Activated naive CD4-positive, alpha-beta T cell treated with anti-CD3 and anti-CD28 coated beads, Interleukin-2, amount 50 U/mL, for 16 hours (primary cell): ENCODE measurements at places on chromosomes 16 and 17.

DNA sequence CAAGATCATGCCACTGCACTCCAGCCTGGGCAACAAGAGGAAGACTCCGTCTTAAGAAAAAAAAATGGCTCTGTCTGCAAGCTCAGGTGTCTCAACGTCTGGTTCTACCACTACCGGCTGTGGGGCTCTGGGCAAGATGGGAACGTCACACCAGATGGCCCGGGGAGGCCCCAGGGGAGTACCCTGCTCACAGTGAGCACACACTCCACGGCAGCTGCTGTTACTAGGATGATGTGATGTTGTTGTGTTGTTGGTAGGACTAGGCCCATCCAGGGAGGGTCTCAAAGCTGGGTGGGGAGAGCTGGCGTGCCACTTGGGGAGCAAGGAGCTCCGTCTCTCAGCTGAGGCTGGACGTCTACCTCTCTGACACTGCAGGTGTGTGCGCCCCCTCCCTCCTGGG, 9.4 kb upstream of the NPTX1 start:
- DNase-seq = no peak

GRCh38 chr16:53745086-53745485, 41.1 kb downstream of the FTO start:
- no peak for DNase-seq

- no peak for DNase-seq
Observed at GRCh38 chr16:8665529-8665928, 8.9 kb upstream of the ABAT start.

GRCh38 chr17:11991461-11991860, 5.8 kb downstream of the ZNF18 start:
- no peak for DNase-seq

DNA sequence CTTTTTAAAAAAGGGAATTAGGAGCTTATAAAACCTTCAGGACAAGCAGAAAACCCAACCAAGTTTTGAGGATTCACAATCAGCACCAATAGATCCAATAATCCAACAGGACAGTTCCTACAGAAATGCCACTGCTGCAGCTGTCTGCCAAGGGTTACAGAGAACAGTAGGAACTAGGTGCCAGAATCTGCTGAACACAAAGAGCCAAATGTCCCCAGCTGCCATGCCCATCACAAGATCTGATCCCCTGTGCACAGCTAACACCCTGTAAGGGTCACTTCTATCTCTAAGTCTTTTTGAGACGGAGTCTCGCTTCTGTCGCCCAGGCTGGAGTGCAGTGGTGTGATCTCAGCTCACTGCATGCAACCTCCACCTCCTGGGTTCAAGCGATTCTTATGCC, 262.3 kb downstream of the STX8 start:
- DNase-seq = no peak

DNA sequence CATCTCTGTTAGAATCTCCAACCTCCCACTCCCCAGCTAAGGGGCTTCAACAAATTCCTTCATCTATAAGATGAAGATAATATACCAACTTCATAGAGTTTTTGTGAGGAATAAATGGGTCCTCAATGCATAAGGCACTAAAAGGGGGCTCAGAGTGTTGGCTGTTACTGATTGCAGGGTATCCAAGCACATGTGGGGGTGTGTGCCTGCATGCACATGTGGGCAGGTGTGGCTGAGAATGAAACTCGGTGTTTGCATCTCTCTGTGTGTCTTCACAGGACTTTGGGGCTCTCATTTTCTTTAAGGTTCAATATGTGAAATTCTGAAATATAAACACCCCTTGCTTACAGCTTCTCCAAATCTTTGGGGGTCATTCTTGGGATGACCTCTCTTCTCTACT, 4.1 kb upstream of the PPP1R9B start:
- DNase-seq = no peak

- no peak for DNase-seq
Observed at GRCh38 chr16:67760956-67761230, 41.8 kb upstream of the GFOD2 start.

- DNase-seq = no peak
Observed at GRCh38 chr17:55440391-55440790, 18.8 kb upstream of the MMD start.

GRCh38 chr17:41864498-41864835, 756 bp downstream of the KLHL11 start:
- DNase-seq = no peak

- peak; percentile 86 for DNase-seq
Observed at GRCh38 chr16:53372992-53373871, 61.0 kb upstream of the RBL2 start.

DNA sequence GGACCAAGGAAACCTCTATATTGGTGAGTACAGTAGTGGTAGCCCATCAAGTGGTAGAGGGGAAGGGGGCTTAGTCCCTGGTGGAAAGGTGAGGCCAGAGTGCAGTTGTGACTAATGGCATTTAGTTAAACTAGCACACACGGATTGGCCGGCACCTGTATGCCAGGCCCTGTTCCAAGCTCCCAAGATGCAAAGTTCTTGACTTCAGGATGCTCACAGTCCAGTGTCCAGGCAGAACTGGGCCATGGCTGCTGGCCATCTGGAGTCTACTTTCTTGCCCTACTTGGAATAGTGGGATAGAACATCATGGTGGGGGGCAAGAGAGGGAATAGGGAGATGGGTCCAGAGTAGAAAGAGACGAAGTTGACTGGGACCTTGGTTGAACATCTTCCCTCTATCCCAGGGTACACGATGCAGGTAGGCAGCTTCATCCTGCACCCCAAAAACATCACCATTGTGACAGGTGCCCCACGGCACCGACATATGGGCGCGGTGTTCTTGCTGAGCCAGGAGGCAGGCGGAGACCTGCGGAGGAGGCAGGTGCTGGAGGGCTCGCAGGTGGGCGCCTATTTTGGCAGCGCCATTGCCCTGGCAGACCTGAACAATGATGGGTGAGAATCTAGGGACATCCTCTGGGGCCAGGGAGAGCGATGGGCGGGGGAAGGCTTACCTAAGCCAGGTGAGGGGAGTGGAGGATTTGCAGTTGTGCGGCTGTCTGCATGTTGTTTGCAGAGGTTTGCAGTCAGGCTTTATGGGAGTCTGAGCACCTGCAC, 15.2 kb downstream of the ITGA3 start:
- DNase-seq = no peak

GRCh38 chr17:75542229-75542628, 16.7 kb downstream of the LLGL2 start:
- no peak for DNase-seq

DNA sequence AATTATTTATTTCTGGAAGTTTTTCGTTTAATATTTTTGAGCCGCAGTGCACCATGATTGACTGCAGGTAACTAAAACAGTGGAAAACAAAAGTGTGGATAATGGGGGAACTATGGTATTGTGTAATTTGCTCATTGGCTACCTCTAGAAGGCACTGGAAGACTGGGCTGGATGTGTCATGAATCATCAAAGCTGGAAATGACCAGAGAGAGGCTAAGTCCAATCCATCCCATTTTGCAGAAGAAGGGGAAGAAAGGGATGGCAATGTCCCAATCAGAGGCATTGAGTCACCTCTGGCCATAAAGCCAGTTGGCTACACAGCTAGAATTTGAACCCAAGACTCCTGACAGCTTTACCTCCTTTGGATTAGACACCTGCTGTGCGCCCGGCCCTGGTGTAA, 29.3 kb downstream of the GLP2R start:
- DNase-seq = no peak

DNA sequence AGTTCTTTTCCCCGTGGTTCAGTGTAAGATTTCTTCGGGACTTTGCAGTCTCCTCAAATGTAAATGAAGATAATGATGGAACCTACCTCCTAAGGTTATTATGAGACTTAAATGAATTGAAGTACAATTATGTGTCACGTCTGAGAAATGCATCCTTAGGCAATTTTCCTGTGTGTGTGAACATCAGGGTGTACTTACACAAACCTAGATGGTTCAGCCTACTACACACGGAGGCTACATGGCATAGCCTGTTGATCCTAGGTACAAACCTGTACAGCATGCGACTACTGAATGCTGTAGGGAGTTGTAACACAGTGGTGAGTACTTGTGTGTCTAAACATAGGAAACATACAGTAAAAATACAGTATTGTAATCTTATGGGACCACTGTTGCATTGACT, 1.1 kb upstream of the FAM20A start:
- DNase-seq = no peak
